ENCODE measurements at places on chromosomes 7 and 10.

DNA sequence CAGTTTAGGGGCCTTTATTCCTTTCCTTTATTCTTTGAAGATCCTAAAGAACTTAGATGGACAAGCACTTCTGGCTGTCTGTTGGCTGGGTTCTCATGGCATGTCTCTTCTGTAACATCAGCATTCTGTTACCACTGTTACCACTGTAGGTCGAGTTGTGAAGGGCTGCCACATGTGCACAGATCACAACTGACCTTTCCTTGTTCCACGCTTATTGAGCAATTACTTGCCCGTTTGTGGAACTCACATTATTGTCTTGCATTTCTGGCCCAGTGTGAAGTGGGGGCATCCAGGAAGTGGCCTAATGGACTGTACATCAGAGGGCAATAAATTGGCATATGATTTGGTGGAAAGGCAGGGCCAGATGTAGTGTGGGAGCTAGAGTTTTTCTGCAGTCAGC lies 23.7 kb downstream of the GBF1 start:
- no peak for DNase-seq

GRCh38 chr10:4004144-4004543 lies 219.1 kb upstream of the KLF6 start:
- no peak for DNase-seq

- DNase-seq: no peak
Observed at GRCh38 chr7:157423886-157424565, 87.2 kb downstream of the DNAJB6 start.

DNA sequence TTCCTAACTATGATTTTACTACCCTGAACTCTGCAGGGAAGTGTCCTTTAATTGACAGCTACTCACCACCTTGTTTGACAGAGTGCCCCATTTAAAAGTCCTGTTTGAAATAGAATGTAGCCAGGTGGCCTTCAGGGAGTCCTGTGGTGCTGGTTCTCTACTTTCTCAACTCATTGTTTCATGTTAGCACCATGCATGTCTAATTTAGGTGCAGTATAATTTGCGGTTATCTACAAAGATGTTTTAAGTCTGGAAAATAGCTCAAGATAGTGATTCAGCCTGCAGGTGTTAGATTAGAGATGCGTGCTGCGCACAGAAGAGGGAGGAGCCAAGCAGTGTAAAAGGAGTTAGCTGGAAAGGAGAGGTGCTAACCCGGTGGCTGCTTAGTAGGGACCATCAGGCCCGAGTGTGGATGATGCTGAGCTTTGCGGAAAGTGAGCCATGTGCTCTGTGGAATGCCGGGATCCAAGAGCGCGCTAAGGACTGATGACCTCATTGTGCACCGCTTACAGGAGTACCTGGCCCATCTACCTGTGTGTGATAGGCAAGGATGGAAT lies 1.2 kb downstream of the CCM2 start:
- peak; percentile 36 for DNase-seq

DNA sequence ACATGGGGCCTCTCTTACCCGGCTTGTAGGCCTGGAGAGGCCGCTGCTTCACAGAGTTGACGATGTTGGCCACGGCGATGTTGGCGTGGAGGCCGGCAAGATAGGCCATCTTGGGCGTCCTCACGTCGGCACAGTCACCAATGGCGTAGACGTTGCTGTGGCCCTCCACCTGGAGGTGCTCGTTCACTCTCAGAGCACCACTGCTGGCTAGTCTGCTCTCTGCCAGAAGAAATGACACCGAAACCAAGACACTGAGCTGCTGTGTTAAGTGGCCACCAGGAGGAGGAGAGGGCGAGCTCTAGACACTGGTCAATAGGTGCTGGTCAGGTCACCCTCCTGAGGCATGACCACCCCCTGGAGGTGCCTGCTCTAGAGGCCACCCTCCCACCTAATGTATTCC lies 17.7 kb downstream of the AIFM2 start:
- peak; percentile 54 for DNase-seq

- DNase-seq: no peak
Observed at GRCh38 chr7:44368885-44369284, 43.5 kb upstream of the CAMK2B start.

DNA sequence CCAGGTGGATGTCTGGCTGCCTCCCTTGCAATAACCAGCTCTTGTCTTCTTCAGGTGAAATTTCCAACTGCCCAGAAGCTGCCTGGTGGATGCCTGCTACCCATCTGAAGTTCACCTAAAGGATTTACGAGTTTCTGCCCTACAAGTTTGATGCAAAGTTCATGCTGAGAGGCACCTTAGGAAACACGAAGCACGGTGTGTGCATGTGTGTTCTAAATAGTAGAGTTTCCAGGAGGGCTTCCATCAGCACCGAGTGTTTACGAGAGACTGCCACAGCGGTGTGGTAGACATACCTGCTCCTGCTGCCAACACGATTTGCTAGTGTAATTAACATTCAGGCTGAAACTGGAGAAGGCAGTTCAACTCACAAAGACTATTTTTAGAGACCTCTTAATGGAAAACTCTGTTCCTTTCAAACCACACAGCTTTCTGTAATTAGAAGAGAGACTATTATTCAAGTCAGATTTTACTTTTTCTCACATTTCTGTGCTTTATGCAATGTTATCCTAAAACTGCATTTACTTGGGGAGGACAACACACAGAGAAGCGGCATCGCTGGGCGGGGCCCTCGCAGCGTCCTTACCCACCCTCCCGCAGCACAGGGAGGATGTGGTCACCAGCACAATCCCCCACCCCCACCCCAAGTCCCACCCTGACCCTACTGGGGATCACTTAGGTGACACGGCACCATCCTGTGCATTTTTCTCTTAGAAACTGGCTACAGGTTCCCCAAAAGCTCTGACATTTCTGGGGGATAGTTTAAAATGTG lies 15.5 kb upstream of the CPXM2 start:
- DNase-seq: no peak
